ENCODE measurements at places on chromosomes 3 and 15. TPM values are rescaled to one million over a fixed set of nuclear protein-coding genes. Genes with fewer than 3 reads are reported as not detected.

GRCh38 chr3:40505599-40506462, at the start of gene ZNF620:
Gene ZNF620 (plus strand): TSS chr3:40506039. CDS start chr3:40506353, 314 bp downstream.
- H3K36me3 ChIP-seq: no peaks in the 10 kb centered on the region
- H3K4me3 ChIP-seq: peak within 1 kb of the TSS; percentile 57
- DNase-seq: no peak
- H3K4me1 ChIP-seq: peaks cover 20% of the 10 kb centered on the region

GRCh38 chr3:31709526-31709925, 176.8 kb downstream of the STT3B start:
- H3K36me3 ChIP-seq: no peaks in the 10 kb centered on the region
- no peak for DNase-seq
- H3K27me3 ChIP-seq: no peaks in the 10 kb centered on the region
- no peak overlapping the region for H3K27ac ChIP-seq
- peaks cover 7% of the 10 kb centered on the region for H3K4me1 ChIP-seq
- no peak overlapping the region for H3K4me3 ChIP-seq

GRCh38 chr15:89845305-89845893, 30.7 kb upstream of the ANPEP start:
- no peaks in the 10 kb centered on the region for H3K27me3 ChIP-seq
- no peak overlapping the region for H3K27ac ChIP-seq

DNA sequence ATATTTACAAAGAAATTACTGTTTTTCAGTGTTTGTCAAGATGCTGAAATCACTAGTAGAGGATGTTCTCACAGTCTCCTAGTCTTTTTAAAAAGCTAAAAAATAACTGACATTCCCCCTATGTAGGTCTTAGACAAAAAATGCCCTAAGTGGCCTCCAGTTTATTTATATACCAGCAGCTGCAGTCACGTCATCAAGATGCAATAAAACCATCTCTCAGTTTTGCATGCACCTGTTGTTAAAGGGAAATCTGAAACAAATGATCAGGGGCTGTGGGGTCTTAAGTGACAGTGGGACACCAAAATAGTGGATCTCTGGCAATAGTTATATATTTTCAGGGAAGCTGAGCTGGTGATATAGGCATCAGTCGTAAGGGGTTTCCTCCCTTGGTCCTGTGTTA, 146.5 kb upstream of the ARPP21 start:
- no peaks in the 10 kb centered on the region for H3K4me1 ChIP-seq
- no peak overlapping the region for H3K27ac ChIP-seq
- no peaks in the 10 kb centered on the region for H3K36me3 ChIP-seq

- no peaks in the 10 kb centered on the region for H3K4me1 ChIP-seq
- no peaks in the 10 kb centered on the region for H3K27me3 ChIP-seq
- H3K27ac ChIP-seq: no peak overlapping the region
- H3K36me3 ChIP-seq: no peaks in the 10 kb centered on the region
- no peak overlapping the region for H3K4me3 ChIP-seq
These were observed 429.2 kb downstream of the CADM2 start for GRCh38 chr3:85387913-85388505.

- no peak overlapping the region for H3K4me3 ChIP-seq
- H3K27me3 ChIP-seq: no peaks in the 10 kb centered on the region
- peaks cover 76% of the 10 kb centered on the region for H3K4me1 ChIP-seq
- H3K27ac ChIP-seq: peak overlapping the region; percentile 1
- no peaks in the 10 kb centered on the region for H3K36me3 ChIP-seq
These were observed 23.6 kb downstream of the SETD5 start for GRCh38 chr3:9420850-9421549.

- DNase-seq: no peak
- no peak overlapping the region for H3K4me3 ChIP-seq
- no peak overlapping the region for H3K27ac ChIP-seq
- no peaks in the 10 kb centered on the region for H3K36me3 ChIP-seq
These were observed 138.7 kb downstream of the RPL22L1 start for GRCh38 chr3:170731281-170731680.

GRCh38 chr3:87173776-87174175, 53.3 kb upstream of the CHMP2B start:
- H3K27me3 ChIP-seq: no peaks in the 10 kb centered on the region
- H3K27ac ChIP-seq: no peak overlapping the region
- DNase-seq: no peak
- no peak overlapping the region for H3K4me3 ChIP-seq

GRCh38 chr3:186002884-186003472, 65.2 kb upstream of the TRA2B start:
- no peak overlapping the region for H3K4me3 ChIP-seq
- no peaks in the 10 kb centered on the region for H3K27me3 ChIP-seq
- H3K36me3 ChIP-seq: no peaks in the 10 kb centered on the region

DNA sequence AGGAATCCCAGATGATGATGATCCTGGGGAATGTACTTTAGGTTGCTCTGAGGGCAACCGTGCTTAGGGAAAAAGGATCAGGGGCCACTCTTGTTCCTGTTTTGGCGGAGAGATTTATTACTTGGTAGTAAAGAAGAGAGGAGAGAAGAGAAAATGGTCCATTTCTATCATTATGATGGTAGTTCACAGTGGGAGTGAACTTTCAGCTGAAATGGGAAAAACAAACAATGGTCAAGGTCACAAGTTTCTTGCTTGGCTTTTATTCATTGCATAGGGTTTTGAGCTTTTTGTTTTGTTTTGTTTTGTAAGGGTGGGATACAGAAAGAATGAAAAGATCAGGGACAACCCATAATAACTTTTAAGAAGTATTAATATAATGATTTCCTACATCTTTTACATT, 7.7 kb upstream of the UMPS start:
- no peak overlapping the region for H3K4me3 ChIP-seq
- DNase-seq: no peak
- H3K4me1 ChIP-seq: no peaks in the 10 kb centered on the region
- H3K36me3 ChIP-seq: no peaks in the 10 kb centered on the region

DNA sequence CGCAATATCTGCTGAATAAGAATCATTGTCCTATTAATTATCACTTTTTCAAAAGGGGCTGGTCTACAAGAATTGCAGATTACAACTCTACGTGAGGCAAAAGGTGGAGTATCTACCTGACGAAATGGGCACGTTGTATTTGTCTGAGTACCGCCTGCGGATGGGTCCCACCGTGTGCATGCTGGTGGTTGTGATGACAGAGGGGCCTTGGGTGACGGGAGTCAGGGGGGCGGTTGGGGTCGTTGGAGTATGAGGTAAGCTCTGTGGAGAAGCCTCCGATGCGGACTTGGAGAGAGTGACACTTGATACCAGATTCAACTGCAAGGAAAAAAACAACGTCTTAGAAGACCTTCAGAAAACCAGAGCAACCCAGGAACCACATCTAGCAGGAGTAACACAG, 605.8 kb downstream of the FOXP1 start:
- no peak overlapping the region for H3K27ac ChIP-seq
- H3K36me3 ChIP-seq: peaks cover 33% of the 10 kb centered on the region
- peaks cover 32% of the 10 kb centered on the region for H3K4me1 ChIP-seq

DNA sequence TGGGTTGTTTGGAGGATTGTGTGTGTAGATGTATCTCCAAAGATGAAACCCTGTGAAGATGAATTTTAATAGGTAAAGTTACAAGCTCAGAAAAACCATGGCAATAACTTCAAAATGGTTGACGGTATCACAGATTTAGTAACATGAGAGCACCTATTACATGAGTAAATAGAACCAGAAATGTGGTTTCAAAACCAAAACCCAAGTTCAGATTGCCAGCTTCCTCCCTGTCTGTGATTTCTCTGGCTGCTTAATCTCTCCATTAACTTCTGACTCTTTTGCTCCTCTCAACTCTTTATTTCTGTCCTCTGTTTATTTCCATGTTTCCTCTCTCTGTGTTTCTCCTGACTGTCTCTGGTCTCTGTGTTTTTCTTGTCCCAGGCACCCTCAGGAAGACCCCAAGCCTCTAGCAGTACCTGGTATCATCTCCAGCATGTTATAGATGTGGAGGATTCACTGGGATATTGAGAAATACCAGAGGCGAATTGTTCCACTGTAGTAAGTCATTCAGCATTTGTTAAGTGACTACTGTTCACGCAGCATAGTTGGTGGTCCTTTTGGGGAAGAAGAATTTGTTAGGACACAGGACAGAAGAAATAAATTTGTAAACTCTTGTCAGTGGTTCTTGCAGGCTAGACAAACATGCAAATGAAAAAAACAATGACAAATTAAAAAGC, 138.8 kb downstream of the BBX start:
- H3K27me3 ChIP-seq: no peaks in the 10 kb centered on the region
- no peak overlapping the region for H3K4me3 ChIP-seq
- no peak overlapping the region for H3K27ac ChIP-seq
- no peak for DNase-seq

- H3K4me1 ChIP-seq: no peaks in the 10 kb centered on the region
- no peak for DNase-seq
- no peak overlapping the region for H3K4me3 ChIP-seq
These were observed 40.5 kb downstream of the TRAT1 start for GRCh38 chr3:108862865-108863798.

- H3K4me1 ChIP-seq: no peaks in the 10 kb centered on the region
- no peak overlapping the region for H3K4me3 ChIP-seq
- H3K27me3 ChIP-seq: no peaks in the 10 kb centered on the region
These were observed 81.6 kb downstream of the SSR3 start for GRCh38 chr3:156473341-156473740.

- H3K27ac ChIP-seq: no peak overlapping the region
- no peak overlapping the region for H3K4me3 ChIP-seq
- no peak for DNase-seq
- H3K4me1 ChIP-seq: peaks cover 14% of the 10 kb centered on the region
- no peaks in the 10 kb centered on the region for H3K27me3 ChIP-seq
- H3K36me3 ChIP-seq: no peaks in the 10 kb centered on the region
These were observed 98.7 kb downstream of the TBC1D5 start for GRCh38 chr3:17643691-17644090.

DNA sequence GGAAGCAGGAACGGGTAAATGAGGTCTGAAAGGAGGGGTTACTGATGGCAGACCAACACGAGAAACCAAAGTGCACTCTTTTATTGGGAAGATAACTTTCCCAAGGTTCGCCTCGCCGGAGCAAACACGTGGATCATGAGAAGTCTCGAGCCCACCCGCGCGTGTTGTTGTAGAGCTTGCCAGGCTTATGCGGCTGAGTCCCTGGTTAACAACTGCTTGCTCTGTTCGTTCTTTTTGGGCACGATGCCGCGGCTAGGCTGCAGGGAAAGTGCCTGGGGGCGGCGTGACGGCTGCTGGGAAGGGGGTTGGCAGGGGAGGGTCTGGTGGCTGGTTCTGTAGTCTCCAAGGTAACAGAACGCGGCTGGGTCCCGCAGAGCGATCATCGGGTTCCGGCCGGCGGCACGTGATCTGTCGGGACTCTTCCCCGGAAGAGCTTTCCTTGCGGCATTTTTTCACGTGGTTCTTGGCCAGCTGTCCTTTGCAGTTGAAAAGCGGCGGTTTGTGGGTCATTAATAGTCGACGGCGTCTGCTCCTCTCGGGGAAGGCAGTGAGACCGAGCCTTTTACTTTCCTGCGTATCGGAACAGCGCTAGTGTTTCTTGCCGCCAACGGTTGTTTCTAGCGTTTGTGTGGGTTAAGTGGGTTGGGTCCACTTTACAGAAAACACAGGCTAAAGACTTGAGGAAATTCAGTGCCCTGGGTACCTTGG, 1.5 kb downstream of the MGA start:
- peak; percentile 89 for DNase-seq
- no peaks in the 10 kb centered on the region for H3K27me3 ChIP-seq
- H3K4me1 ChIP-seq: peaks cover 24% of the 10 kb centered on the region
- no peaks in the 10 kb centered on the region for H3K36me3 ChIP-seq
- H3K27ac ChIP-seq: peak overlapping the region; percentile 74

DNA sequence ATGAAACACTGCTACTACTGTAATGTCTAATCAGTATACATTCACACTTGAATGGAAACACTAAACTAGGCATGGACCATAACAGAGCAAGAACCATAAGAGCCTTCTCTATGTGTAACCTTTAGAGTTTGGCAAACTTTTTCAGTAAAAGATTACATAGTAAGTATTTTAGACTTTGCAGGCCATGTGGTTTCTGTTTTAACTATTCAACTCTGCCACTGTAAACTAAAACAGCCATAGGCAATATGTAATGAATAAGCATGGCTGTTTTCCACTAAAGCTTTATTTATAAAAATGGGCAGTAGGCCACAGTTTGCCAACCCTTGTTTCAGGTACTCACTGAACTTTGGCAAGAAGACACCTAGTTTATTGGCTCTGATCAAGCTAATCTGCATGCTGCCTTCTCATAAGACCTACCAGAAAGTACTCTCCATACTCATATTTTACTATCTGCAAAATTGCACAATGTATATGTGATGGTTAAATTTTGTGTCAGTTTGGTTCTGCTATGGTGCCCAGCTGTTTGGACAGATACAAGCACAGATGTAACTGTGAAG, 46.0 kb downstream of the UACA start:
- DNase-seq: no peak
- peaks cover 68% of the 10 kb centered on the region for H3K4me1 ChIP-seq
- no peaks in the 10 kb centered on the region for H3K36me3 ChIP-seq
- H3K27ac ChIP-seq: peak overlapping the region; percentile 17
- no peaks in the 10 kb centered on the region for H3K27me3 ChIP-seq
- no peak overlapping the region for H3K4me3 ChIP-seq

DNA sequence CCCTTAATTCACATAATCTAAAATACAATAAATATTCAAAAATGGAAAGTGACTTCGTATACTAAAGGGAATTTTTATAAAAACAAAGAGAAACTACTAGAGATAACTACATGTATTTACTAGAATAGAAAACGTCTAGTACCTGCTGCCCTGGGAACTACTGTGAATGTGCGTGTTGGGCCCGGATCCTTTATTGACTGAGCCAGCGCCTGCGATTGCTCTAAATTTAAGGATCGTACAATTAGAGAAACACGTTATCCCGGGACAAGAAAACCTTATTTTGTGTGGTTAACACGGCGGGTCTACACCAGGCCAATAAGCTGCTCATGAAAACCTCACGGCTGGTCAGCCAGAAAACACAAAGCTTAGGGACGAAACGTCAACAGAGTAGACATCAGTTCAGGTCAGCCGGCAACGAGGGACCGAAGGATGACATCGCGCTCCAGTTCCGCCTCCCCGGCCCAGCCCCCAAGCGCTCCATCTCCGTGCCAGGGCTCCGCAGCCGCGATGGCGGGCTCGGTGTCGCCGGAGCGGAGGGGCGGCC, 555 bp downstream of the TM2D3 start:
- H3K4me3 ChIP-seq: peak overlapping the region; percentile 73
- DNase-seq: peak; percentile 89
- peaks cover 32% of the 10 kb centered on the region for H3K36me3 ChIP-seq

Gene POTEB
- not detected for total RNA-seq

Gene ADGRG7
- not detected for total RNA-seq

Gene CCR9
- not detected for total RNA-seq

Gene GOLGA8O
- total RNA-seq: not detected

Gene IGSF11
- total RNA-seq: 3.4 TPM

Gene RPP25
- total RNA-seq: 11.3 TPM

Gene TMEM108
- total RNA-seq: 3.2 TPM

Gene NFKBIZ
- 136 TPM for total RNA-seq

Gene TF
- total RNA-seq: 2.9 TPM

Gene SLC24A5
- total RNA-seq: not detected

Gene CLDN16
- total RNA-seq: 0.49 TPM

Gene ZBBX
- total RNA-seq: not detected

Gene FGF7
- total RNA-seq: 137 TPM

Gene GOLGA6L26
- total RNA-seq: not detected

Gene DUOXA1
- total RNA-seq: 66.5 TPM

Gene ADIPOQ
- 36.6 TPM for total RNA-seq

Gene PLCB2
- total RNA-seq: 14.0 TPM

Data from vagina (tissue), 2 donors.